ENCODE measurements at places on chromosomes 6 and 20. TPM values are rescaled to one million over a fixed set of nuclear protein-coding genes. Genes with fewer than 3 reads are reported as not detected.

The TGM3 gene
- total RNA-seq = 0.10 TPM

GRCh38 chr6:152176268-152176667 is 368.8 kb downstream of the ESR1 start:
- no peak for DNase-seq

- DNase-seq = no peak
These were observed 117.2 kb downstream of the LCA5 start for GRCh38 chr6:79420054-79420453.

GRCh38 chr20:10642856-10643559 is 30.8 kb downstream of the JAG1 start:
- DNase-seq = no peak

The VWA7 gene
- total RNA-seq = 5.5 TPM

- no peak for DNase-seq
These were observed 388.9 kb upstream of the JARID2 start for GRCh38 chr6:14857001-14857400.

- no peak for DNase-seq
These were observed 164.9 kb downstream of the LAMA2 start for GRCh38 chr6:129047834-129048233.

DNA sequence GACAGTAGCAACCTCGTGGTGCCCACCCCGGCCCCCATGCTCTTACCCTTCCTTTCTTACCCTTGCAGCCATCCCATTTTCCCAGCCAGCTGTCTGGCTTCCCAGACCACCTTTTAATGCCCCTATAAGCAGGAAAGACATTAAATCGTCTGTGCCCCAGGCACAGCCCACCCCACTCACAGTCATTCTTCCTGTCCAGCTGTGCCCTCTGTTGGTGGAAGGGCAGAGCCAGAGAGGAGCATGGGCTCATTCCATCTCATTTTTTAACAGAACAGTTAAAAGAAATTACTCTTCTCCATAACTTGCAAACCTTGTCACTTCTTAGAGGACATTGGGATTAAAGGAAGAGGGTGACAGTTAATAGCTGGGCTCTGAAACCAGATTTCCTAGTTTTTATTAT is 240.5 kb downstream of the NRN1 start:
- DNase-seq = no peak

The BPIFA1 gene
- not detected for total RNA-seq

The HCRTR2 gene
- not detected for total RNA-seq

GRCh38 chr6:3319610-3320200 is 61.0 kb downstream of the PSMG4 start:
- no peak for DNase-seq

The TCP11 gene
- 0.61 TPM for total RNA-seq

- no peak for DNase-seq
These were observed 47.6 kb downstream of the CDH4 start for GRCh38 chr20:61299618-61300017.

- peak; percentile 11 for DNase-seq
These were observed 63.1 kb downstream of the MYH7B start for GRCh38 chr20:35018590-35019371.

The BLOC1S5 gene
- 9.7 TPM for total RNA-seq

The TSBP1 gene
- total RNA-seq = not detected

GRCh38 chr20:17616480-17617211 is 46.8 kb downstream of the DSTN start:
- peak; percentile 25 for DNase-seq

The STMND1 gene
- not detected for total RNA-seq

DNA sequence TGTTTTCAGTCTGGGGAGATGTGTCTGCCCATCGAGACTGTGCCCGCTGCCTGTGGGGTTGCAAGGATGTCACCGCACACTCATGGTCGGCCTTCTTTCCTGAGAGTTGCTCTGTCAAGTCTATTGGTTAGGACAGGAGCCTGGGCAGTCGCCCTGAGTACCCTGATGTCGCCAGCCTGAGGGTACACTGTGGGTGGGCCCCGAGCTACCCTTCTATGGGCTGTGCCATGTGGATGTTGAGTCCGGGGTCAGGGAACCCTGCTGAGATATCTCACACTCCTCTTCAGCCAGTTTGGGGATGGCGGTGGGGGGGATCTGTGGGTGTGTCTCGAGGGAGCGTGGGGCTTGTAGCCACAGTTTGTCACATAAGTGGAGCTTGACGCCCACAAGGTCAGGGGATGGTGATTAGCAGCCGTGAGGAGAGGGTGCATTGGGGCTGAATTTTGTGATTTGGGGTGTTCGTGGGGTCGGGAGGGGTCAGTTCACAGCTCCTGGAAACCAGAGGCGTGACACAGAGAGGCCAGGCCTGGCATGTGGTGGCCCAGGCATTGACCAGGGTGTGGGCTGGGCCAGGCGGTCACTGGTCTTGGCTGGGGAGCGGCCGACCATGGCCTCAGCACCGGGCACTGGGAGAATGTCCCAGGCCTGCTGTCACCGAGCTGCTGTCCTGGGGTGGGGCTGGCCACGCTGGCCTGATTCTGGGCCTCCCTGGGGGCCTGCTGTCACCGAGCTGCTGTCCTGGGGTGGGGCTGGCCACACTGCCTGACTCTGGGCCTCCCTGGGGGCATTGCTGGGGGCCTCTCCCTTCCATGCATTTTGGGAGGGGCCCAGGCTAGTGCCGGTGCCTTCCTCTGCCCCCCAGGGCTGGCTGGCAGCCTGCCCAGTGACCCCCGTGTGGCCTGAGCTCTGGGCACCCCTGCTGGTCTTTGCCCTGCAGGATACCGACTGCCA is 1.6 kb upstream of the NPBWR2 start:
- no peak for DNase-seq

- DNase-seq = no peak
These were observed 100.7 kb downstream of the LAMP5 start for GRCh38 chr20:9615118-9615517.

- DNase-seq = no peak
These were observed 4.8 kb upstream of the ASF1A start for GRCh38 chr6:118889163-118889562.

- no peak for DNase-seq
These were observed 41.2 kb upstream of the SLC35D3 start for GRCh38 chr6:136880748-136881460.

- no peak for DNase-seq
These were observed 141.3 kb downstream of the PXDC1 start for GRCh38 chr6:3610206-3610605.

- DNase-seq = peak; percentile 38
These were observed 150.4 kb upstream of the HMGN3 start for GRCh38 chr6:79384845-79385244.

The SNX3 gene
- total RNA-seq = 140 TPM

DNA sequence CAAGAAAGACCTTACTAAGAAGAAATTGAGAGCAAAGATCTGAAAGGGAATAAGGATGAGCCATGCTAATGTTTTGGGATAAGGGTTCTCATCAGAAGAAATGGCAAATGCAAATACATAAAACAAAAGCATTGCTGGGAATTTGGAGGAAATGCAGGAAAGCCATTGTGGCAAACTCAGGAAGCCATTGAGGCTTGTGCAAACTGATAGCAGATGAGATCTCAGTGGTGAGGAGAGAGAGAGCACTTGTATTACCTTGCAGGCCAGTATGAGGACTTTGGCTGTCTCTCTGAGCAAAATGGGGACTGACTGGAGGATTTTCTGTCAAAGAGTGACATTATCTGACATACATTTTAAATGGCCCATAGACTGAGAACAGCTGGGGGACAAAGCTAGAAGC is 103.0 kb downstream of the ADGRB3 start:
- DNase-seq = no peak

DNA sequence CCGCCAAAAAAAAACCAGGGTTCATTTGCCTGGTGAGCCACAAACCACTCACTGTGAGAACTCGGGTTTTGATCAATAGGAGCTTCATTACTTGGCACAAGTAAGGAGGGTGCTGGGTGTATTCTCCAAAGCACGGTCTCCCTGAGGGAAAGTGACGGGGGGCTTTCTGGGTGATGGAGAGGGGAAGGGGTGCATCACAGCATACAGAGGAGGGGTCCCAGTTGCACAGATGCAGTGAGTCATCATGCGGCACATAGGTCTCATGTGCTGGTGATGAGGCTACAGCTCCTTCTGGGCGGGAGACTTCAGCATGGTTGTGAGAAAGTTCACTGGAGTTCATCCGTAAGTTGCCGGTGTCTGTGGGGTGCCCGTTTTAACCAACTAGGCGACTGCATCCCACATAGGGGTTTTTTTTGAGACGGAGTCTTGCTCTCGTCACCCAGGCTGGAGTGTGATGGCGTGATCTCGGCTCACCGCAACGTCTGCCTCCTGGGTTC is 36.2 kb downstream of the SUN5 start:
- DNase-seq = no peak

DNA sequence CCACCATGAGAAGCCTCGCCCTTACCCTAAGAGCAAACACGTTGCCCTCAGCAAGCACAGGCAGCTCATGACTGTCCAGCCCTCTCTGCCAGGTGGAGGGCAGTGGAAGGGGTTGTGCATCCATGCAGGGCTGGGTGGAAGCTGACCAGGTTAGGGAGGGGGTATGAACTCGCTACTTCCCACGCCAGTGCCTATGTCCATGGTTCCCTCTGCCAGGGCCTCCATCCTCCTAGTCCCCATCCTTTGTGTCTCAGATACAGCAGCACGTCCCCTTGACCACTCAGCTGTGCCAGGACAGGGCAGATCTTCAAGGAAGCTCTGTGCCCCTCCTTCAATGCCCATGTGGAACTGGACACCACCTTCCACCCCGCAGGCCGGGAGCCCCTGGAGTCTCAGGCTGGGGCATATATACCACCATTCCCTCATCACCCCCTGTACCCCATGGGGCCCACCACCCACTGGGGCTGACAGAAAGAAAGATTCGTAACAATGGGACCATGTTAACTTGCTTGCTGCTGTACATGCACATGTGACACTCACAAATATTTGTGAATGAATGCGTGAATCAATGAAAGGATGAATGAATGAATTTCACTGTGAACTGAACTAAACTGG is 90.7 kb downstream of the ANKRD60 start:
- DNase-seq = no peak

DNA sequence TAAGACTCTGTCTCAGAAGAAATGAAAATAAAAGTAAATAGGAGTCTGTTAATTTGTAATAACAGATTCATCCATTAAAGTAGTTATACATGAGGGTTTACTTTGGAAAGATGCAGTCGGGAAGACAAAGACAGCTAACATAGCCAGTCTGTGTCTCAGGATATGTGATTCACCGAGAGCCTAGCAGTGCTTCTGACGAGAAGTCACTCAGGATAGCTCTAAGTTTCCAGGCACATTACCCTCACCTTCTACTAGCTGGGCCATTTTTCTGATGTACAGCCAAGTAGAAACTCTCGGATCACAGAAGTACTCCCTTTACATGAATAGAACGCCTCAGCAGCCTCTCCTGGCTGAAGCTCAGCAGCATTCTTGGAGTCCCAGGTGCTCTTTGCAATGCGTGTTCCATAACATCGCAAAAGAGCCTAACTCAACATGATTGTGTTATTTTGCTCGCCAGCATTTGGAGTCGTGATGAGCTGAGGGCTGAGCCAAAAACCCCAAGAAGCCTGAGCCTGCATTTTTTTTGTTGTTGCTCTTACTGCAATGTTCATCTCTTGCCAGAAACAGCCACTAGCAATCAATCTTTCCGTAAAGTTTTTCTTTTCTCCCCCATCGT is 22.4 kb upstream of the TASP1 start:
- DNase-seq = peak; percentile 26

GRCh38 chr20:63744574-63745423 is 5.2 kb downstream of the SLC2A4RG start:
- DNase-seq = peak; percentile 47

The CYP39A1 gene
- total RNA-seq = 13.2 TPM

DNA sequence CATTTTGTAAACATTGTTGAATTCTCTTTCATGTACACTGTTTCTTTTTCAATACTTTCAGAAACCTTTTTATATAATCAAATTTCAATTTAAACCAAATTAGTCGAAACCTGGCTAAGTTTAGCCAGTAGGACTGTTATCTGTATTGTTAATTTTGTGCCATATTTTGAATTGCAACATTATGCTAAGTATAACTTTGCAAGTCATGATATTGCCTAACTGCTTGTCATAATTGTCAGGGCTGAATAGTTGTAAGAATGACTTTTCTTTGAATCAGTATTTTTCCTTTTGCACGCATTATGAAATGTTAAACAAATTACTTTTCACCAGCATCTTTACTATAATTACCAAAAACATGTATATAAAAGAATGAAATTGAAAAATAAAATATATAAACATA is 82.7 kb downstream of the SAMD3 start:
- DNase-seq = no peak

- no peak for DNase-seq
These were observed 15.7 kb downstream of the ADTRP start for GRCh38 chr6:11762794-11763459.

The GHRH gene
- total RNA-seq = not detected

- no peak for DNase-seq
These were observed 141.6 kb upstream of the TSHZ2 start for GRCh38 chr20:52830598-52830997.

GRCh38 chr6:106380407-106380806 is 19.9 kb downstream of the CRYBG1 start:
- DNase-seq = no peak

- DNase-seq = no peak
These were observed 5.7 kb downstream of the LAMP5 start for GRCh38 chr20:9520086-9520485.

DNA sequence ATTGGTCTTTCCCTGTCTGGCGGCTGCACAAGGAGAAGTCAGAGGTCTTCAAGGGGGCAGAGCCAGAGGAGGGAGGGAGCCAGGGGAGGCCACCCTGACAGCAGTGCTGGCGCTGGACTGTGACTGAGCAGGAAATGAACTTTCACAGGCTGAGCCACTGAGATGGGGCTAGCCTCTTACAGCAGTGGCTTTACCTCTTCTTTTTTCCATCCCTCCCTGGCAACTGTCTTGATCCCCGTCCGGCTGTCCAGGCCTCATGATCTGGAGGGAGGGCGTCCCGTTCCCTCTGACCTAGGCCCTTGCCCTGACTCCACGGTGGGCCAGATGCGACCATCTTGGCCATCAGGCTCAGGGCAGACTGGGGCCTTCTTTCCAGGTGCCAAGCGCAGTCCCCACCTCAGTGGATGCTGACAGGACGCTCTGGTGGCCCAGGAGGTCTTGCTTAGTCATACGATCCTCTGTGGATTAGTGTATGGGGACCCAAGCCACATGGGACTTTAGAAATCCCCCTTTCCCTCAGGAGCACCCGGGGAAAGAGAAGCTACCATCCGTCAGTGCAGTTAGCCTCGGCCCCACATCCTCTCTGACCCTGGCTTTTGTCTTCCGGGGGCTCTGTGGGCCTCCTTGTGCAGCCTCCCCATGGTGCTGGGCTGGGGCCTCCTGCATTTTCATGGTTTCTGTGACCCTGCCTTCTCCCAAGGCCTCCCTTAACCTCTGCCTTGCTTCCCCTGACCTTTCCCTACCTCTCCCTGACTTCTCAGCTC is 57.4 kb upstream of the CCDC167 start:
- no peak for DNase-seq

The PHACTR2 gene
- 54.6 TPM for total RNA-seq

DNA sequence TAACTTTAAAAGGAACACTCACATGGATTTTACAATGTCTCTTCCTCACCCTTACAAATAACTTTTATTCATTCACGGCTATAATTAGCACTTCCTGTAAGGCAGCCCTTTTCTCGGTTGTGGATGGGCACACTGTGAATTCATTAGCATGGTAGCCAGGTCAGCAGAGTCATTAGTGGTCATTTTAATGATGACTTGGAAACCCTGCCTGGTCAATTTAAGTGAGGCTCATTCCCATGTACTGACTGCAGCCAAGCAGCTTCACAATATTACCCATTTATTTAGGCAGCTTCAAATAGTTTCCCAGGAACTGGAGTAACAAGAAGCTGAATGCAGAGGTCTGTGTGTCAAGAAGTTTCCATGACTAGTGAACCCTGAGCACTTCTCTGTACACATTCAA is 248.8 kb downstream of the KHDC1L start:
- DNase-seq = no peak
